ENCODE measurements at places on chromosomes 7 and 10. TPM values are rescaled to one million over a fixed set of nuclear protein-coding genes. Genes with fewer than 3 reads are reported as not detected.

- DNase-seq: no peak
Observed at GRCh38 chr10:75189266-75190096, 21.1 kb upstream of the VDAC2 start.

DNA sequence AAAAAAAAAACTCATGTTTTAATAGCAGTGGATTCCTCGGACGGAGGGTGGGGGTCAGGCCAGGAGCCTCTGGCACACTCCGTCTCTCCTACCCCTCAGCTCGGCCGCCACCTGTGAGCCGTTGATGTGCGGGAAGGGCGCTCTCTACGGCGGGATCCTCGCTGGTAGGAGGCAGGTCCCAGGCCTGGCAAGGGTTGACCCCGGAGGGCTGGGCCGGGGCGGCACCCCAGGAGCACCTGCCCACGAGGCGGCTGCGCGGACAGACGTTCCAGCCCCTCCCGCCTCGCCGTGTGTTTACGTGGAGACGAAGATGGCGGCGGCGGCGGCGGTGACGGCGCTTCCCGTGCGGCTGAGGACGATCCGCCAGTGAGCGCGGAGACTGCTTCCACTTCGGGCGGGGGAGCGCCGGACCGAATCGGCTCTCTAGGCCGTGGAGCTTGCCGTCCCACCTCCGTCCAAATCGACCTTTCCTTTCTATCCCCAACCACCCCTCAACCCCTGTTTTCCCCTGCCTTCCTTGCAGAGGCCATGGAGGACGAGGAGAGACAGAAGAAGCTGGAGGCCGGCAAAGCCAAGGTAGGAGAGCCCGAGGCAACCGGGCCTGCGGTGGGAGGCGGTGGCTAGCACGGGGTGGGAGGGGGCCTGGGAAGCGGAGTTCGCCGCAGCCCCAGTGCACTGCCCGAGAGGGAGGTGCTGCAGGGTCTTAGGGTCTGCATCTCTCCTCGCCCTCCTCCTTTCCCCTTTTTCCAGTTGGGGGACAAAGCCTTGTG is at the start of gene AKAP9:
Gene AKAP9 (plus strand): TSS at position 291 of the 770 bp plus-strand sequence. CDS start 238 bp downstream, at position 529.
- peak; percentile 91 for DNase-seq

Gene ICA1
- total RNA-seq: 0.94 TPM

DNA sequence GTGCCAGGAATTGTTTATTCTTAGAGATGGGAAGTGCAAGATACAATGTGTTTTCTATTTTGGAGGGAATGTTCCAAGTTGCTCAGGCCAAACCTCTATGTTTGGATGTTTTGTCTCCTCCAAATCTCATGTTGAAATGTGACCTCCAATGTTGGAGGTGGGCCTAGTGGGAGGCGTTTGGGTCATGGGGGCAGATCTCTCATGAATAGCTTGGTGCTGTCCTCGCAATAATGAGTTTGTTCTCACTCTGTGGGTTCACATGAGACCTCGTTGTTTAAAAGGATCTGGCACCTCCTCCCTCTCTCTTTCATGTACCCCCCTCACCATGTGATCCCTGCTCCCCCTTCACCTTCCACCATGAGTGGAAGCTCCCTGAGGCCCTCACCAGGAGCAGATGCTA is 8.3 kb upstream of the GDF10 start:
- DNase-seq: no peak

DNA sequence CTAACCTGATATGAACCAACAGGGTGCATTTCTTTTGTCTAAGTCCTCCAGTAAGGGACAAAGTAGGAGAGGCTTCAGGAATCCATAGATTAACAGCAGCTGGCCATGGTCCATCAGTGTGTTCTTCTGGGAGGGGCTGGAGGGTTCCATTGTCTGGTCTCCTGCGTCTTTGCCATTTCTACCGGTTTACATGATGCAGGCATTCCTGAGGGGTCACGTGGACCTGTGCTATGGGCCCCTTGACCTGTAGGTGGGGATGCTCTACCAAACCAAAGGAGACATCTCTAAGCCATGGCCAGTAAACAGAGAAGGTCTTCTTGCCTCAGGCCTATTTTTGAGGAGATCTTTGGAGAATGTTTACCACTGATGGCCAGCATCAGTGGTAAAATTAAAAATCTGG is 28.7 kb upstream of the HABP2 start:
- no peak for DNase-seq

Gene LDB3
- total RNA-seq: 0.10 TPM

GRCh38 chr10:75593692-75594556 is 162.5 kb downstream of the LRMDA start:
- no peak for DNase-seq

Gene AGAP4
- total RNA-seq: 9.5 TPM

GRCh38 chr10:44369296-44369695 is 15.6 kb downstream of the CXCL12 start:
- DNase-seq: no peak

- no peak for DNase-seq
Observed at GRCh38 chr7:136399385-136399784, 422.2 kb upstream of the MTPN start.

DNA sequence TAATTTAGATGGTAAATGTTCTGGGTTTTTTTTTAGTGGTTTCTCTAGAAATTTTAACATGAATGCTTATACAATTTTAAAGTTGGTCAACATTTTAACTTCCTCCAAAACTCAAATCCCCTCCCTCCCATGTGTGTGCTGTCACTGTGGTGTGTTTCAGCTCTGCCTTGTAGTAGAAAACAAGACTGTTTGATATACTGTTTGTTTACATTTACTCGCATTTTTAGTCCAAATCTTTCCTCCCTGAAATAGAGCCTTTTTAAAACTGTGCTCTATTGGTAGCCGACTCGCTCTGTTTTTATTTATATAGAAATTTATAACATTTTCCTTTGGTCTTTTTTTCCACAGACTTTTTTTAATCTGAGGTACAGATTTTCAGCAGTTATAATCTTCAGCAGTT is 19.3 kb downstream of the PROSER2 start:
- no peak for DNase-seq

- DNase-seq: no peak
Observed at GRCh38 chr10:129331207-129331838, 135.7 kb upstream of the MGMT start.

Gene DYNC1I1
- not detected for total RNA-seq

- DNase-seq: no peak
Observed at GRCh38 chr7:49840751-49841405, 67.4 kb downstream of the VWC2 start.

Gene LRRC18
- not detected for total RNA-seq

DNA sequence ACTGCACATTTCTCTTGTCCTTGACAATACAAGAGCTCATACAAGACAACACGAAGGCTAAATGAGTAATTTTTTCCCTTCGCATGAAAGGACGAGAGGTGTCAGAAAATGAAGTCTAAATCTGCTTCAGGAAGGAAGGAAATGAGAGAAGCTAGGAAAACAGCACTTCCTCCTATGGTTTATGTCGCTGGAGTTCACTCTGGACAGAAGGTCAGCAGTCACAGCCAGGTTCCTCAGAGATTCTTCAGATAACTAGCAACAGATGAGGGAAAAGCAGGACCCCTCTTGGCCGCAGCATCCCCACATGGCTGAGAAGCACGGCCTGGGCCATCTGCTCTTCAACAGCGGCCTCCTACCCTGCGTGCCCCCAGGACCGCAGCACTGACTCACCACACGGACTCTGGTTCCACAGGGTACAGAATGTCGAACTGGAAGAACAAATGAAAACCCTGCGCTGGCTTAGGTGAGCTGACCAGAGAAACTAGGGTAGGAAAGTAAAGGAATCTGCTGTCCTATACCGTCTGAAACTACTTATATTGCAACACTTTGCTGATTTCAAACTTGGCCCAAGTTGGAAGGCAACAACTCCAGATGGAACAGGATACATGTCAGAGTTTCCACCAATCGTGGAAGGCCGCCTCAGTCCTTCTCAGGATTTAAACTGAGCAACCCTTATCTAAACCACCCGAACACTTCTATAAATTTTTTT is 26.3 kb downstream of the DNMBP start:
- no peak for DNase-seq
